GM23248 (cell line): ENCODE measurements at places on chromosomes 12 and 14. TPM values are rescaled to one million over a fixed set of nuclear protein-coding genes. Genes with fewer than 3 reads are reported as not detected.
A peak's percentile ranks its signal among the peaks of the same experiment; 100 is the strongest.

Gene DEPDC4
- 0.13 TPM in 1 of 2 replicates, not detected in the other for total RNA-seq

Gene CCNK
- 4.4 and 20.9 TPM in 2 replicates for total RNA-seq

Gene RPS26
- 332 and 1,155 TPM in 2 replicates for total RNA-seq

Gene ANKLE2
- total RNA-seq: 69.6 and 83.3 TPM in 2 replicates

DNA sequence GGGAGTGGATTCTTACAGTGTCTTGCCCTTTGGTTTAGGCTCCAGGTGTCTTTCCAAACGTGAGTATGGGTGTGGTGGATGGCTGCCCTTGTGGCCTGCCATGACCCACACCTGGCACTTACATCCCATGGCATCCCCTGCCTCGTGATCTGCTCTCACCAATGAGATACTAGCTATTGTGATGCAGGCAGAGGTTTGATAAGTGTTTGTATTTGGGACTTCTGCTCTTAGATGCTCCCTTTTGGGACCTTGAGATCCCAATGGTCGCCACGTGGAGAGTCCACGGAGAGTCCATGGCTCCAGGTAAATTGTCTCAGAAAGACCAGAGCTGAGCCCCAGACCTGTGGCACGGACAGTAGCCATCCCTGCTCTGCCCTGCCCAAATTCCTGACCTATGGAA is 62.5 kb downstream of the MDM2 start:
- no peaks in the 10 kb centered on the region for H3K36me3 ChIP-seq
- DNase-seq: no peak
- no peak overlapping the region for H3K27ac ChIP-seq
- H3K4me1 ChIP-seq: 0 out of 2 replicates have a peak, but pooled peaks cover 3% of the 10 kb centered on the region
- H3K4me3 ChIP-seq: no peak overlapping the region
- no peaks in the 10 kb centered on the region for H3K27me3 ChIP-seq

DNA sequence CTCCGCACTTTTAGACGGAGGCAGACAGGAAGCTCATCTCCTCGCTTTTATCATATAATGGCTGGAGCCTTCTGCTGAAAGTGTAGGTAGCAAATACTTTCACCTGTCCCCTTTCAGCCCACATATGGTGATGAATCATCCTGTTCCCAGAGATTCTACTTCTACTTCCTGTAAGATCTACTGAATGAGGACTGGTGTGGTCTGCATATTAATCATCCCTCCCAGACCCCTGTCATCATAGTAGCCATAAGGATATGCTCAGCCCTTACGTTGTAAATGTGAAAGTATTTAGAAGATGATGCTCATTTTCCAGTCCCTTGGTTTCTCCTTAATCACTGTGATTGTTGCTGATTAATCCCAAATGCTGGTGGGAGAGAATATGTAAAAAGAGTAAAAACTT is 268.2 kb upstream of the GRIP1 start:
- no peak for DNase-seq
- H3K27me3 ChIP-seq: no peaks in the 10 kb centered on the region
- H3K27ac ChIP-seq: no peak overlapping the region
- H3K4me3 ChIP-seq: no peak overlapping the region
- H3K36me3 ChIP-seq: no peaks in the 10 kb centered on the region

DNA sequence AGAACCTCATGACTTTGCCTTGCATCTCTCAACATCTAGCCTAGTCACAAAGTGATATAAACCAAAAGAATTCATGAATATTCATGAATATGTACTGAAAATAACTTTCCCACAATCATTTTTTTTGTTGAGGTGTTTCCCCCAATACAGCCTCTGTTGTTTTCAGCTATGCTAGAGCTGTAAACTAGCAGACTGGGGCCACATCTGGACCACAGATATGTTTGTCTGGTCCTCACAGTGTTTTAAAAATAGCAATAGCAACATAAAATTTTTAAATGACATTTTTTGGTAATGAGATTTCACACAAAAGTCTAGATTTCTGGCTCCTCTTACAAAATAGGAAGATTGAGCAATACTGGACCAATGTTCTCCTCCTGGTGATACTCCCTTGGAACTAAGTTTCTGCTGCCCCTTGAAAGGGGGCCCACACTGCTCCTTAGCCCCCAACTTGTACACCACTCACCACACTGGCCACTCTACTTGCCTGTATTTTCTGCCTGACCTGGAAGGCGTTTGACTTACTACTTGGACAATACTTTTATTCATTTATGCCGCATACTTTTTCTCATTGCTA is 81.2 kb downstream of the BMP4 start:
- no peaks in the 10 kb centered on the region for H3K4me1 ChIP-seq
- no peaks in the 10 kb centered on the region for H3K27me3 ChIP-seq
- no peaks in the 10 kb centered on the region for H3K36me3 ChIP-seq
- no peak overlapping the region for H3K27ac ChIP-seq
- no peak overlapping the region for H3K4me3 ChIP-seq

DNA sequence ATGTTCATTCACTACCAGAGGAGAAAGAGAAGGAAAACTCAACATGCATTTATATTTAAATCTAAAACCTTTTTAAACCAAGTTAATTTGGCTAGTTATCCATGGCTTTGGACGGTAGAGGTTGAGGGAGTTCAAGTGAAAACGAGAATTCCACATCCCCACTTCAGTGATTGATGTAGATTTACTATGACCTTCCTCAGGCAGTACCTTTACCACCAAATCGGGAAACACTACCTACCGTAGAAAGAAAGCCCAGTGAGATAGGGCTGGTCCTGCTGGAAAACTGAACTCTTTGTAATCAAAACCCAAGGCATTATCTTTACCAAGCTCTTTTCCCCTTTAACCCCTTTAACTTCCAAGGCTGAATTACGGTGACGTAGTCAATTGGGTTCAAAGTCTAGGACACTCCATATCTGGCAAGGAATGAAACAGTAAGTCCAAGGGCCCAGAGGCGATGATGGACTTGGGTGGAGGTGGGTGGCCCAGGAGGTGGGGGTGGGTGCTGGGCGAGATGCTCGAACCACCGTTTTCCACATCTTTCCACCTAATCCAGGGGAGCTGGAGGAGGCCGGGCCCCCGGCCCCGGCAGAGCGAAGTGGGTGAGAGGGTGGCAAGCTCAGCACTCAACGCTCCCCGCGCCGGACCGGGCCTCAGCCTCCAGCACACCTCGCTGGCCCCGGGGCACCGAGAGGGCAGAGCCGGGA is 618 bp downstream of the SEC23A start:
- H3K27me3 ChIP-seq: no peaks in the 10 kb centered on the region
- peaks cover 46% of the 10 kb centered on the region for H3K4me1 ChIP-seq

GRCh38 chr14:73369428-73369827 is 88.9 kb downstream of the NUMB start:
- H3K4me3 ChIP-seq: no peak overlapping the region
- peaks cover 15% of the 10 kb centered on the region; the same call in 1 of the 2 replicates for H3K36me3 ChIP-seq
- H3K27ac ChIP-seq: no peak overlapping the region

GRCh38 chr14:75904311-75904710 is 77.5 kb downstream of the TGFB3 start:
- peaks cover 4% of the 10 kb centered on the region; the same call in 1 of the 2 replicates for H3K4me1 ChIP-seq
- no peaks in the 10 kb centered on the region for H3K36me3 ChIP-seq
- DNase-seq: no peak
- H3K27me3 ChIP-seq: no peaks in the 10 kb centered on the region
- H3K27ac ChIP-seq: no peak overlapping the region
- no peak overlapping the region for H3K4me3 ChIP-seq

GRCh38 chr14:49733836-49734235 is 34.1 kb upstream of the KLHDC2 start:
- H3K4me1 ChIP-seq: no peaks in the 10 kb centered on the region
- DNase-seq: no peak
- H3K27ac ChIP-seq: no peak overlapping the region
- no peak overlapping the region for H3K4me3 ChIP-seq
- no peaks in the 10 kb centered on the region for H3K27me3 ChIP-seq
- H3K36me3 ChIP-seq: no peaks in the 10 kb centered on the region

GRCh38 chr12:52355176-52355575 is 12.1 kb downstream of the KRT85 start:
- peaks cover 48% of the 10 kb centered on the region for H3K27me3 ChIP-seq
- DNase-seq: peak; percentile 22
- no peak overlapping the region for H3K4me3 ChIP-seq
- no peaks in the 10 kb centered on the region for H3K4me1 ChIP-seq
- H3K36me3 ChIP-seq: no peaks in the 10 kb centered on the region

DNA sequence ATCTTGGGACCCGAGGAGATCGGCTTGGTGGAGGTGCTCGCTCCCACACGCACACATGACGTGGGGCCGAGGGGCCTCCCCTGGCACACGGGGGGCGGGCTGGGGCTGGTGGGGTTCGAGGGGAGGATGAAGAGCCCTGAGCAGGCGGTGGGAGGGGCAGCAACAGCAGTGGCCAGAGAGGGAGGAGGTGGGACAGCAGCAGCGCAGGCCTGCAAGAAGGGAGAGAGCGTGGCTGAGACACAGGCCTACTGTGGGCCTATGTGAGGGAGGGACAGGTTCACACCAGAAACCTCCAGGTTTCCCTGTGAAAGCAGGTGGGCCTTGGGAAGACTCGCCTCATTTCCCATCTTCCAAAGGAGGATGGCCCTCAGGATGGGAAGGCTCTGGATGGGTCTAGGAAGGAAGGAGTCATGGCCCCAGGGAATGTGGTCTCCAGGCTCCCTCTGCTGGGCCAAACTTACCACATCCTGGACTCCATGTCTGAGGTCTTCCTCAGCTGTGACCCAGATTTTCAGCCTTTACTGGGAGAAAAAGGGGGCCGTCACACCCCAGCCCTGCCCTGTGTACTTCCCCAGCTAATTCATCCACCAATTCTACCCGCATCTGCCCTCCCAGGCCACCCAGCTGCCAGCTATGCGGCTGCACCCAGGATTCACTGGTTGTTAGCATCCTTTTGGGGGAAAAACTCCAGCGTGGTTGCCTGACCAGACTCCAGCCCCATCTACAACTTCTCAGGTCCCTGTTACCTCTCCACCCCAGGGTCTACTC is 2.8 kb downstream of the PIANP start:
- no peak overlapping the region for H3K4me3 ChIP-seq
- H3K27ac ChIP-seq: no peak overlapping the region
- H3K4me1 ChIP-seq: no peaks in the 10 kb centered on the region
- H3K27me3 ChIP-seq: peaks cover 18% of the 10 kb centered on the region
- DNase-seq: peak; percentile 81

DNA sequence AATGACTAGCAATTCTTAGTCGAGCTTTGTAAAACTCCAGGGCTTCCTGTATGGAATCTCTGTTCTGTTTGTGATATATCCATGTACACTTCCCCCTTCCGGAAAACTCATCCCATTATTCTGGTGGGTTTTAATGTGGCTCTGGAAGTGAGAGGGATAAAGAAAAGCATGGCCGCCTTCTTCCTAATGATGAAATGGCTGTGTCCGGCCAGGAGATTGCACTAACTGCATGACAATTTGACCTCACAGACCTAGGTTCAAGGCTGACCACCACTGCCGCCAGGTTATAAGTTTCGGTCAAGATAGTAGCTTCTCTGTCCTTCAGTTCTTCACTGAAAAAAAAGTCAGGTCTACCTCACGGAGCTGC is 41.0 kb upstream of the NPAS3 start:
- peak overlapping the region; percentile 84 for H3K4me3 ChIP-seq
- H3K27me3 ChIP-seq: no peaks in the 10 kb centered on the region
- DNase-seq: no peak
- H3K36me3 ChIP-seq: no peaks in the 10 kb centered on the region
- 0 out of 2 replicates have a peak, but pooled peaks cover 4% of the 10 kb centered on the region for H3K4me1 ChIP-seq

GRCh38 chr14:98328496-98328895 is 943.5 kb downstream of the BCL11B start:
- no peaks in the 10 kb centered on the region for H3K27me3 ChIP-seq
- no peaks in the 10 kb centered on the region for H3K36me3 ChIP-seq
- H3K4me3 ChIP-seq: no peak overlapping the region
- no peaks in the 10 kb centered on the region for H3K4me1 ChIP-seq

DNA sequence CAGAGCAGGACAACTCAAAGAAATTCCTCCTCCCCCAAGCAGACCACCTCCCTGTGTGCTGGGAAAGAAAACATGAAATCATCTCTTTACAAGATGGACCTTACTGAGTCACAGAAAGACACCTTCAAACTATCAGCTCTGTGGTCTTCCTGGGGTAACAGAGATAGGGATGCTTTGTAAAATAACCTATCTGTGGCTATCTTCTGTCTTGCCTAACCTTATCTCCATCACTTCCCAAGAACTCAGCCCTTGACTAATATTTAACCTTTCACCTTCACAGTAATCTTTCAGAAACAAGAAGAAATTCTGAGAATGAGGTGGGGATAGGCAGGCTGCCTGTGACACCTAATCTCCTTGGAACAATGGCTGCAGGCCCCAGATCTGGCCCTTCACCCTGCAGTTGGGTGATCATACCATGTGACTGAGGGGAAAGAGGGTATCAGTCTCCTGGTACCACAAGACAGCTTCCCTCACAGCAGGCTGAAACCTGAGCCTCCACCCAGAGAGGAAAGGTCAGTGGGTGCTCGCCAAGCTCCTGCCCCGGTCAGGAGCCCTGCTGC is 27.4 kb upstream of the CEBPE start:
- no peaks in the 10 kb centered on the region for H3K27me3 ChIP-seq
- H3K27ac ChIP-seq: no peak overlapping the region
- DNase-seq: no peak
- no peak overlapping the region for H3K4me3 ChIP-seq
